ENCODE measurements at places on chromosomes 11 and 22.

DNA sequence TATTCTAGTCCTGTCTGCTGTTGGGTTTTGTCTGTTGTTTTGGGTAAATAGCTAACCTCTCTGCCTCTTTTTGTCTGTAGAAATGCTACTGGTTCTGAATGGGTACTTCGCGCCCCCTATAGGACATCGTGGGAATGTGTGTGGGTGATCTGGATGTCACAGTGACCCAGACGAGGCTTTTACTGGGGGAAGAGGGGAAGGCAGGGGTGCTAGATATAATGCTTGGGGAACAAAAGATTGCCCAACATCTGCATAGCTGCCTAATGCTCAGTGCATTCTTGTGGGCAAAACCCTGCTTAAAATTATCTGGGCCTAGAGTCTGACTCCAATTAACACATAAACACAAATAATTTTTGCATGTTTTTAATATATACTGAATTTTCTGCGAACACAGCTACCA is 57.7 kb downstream of the BMAL1 start:
- DNase-seq, result no peak

- DNase-seq, result no peak
Measured at GRCh38 chr11:126424471-126425039, 69.1 kb downstream of the ST3GAL4 start.

DNA sequence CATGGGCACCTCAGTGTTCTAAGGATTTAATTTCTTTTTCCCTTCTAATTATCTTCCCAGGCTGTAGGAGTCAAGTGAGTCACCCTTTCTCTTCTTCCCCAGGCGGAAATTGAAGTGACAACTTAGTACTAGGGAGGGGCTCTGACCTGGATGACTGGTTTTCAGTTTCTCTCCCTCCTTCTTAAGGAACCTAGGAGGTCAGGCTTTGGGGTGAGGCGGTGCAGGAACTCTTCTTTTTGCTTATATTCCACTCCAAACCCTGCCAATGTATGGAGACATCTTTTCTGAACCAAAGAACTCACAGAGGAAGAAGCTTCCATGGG is 12.6 kb downstream of the ZDHHC5 start:
- DNase-seq, result no peak

GRCh38 chr22:17703811-17704210 is 65.3 kb downstream of the BCL2L13 start:
- DNase-seq, result no peak

DNA sequence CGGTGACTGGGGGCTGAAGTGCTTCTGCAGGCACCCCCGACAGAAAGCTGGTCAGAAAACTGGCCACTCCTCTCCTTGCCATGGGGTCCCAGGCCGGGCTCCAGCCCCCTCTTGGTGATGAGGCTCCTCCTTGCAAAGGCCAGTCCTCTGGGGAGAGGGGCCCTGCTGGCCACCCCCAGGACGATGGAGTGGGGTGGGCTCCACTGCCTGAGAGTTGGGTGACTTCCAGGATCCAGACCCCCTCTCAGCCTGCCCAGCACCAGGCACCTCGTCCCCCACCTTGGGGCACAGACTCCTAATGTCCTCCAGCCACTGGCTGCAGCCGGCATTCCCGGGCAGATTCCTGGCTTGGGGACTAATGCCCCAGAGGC is 441 bp upstream of the RPS6KA4 start:
- no peak for DNase-seq

- no peak for DNase-seq
Measured at GRCh38 chr22:48501231-48501750, 1326.4 kb downstream of the BRD1 start.

All from GM06990 (cell line).